ENCODE measurements at places on chromosomes 2 and 18. TPM values are rescaled to one million over a fixed set of nuclear protein-coding genes. Genes with fewer than 3 reads are reported as not detected.

The DPP4 gene
- total RNA-seq = 214 TPM

The GPR17 gene
- total RNA-seq = not detected

The SAG gene
- total RNA-seq = not detected

The TMEM200C gene
- total RNA-seq = not detected

The C1GALT1C1L gene
- total RNA-seq = 0.78 TPM

The PLA2R1 gene
- 7.7 TPM for total RNA-seq

The NLRC4 gene
- not detected for total RNA-seq

The NPHP1 gene
- 5.5 TPM for total RNA-seq

The COL4A4 gene
- total RNA-seq = under 0.01 TPM

The CCL20 gene
- 1.2 TPM for total RNA-seq

The TUBB8B gene
- total RNA-seq = not detected

The SFTPB gene
- total RNA-seq = not detected

The POU3F3 gene
- 18.2 TPM for total RNA-seq

The KIF1A gene
- total RNA-seq = not detected

The OXER1 gene
- total RNA-seq = not detected

The RAB31 gene
- 37.9 TPM for total RNA-seq

The TMEM163 gene
- total RNA-seq = not detected

The DSC1 gene
- not detected for total RNA-seq

The UGT1A10 gene
- not detected for total RNA-seq

The FRZB gene
- under 0.01 TPM for total RNA-seq

The GALR1 gene
- total RNA-seq = not detected

The NAB1 gene
- total RNA-seq = 32.1 TPM

The ICA1L gene
- 4.0 TPM for total RNA-seq

The ITGB6 gene
- under 0.01 TPM for total RNA-seq

The DNAJC5G gene
- not detected for total RNA-seq

The TSPYL6 gene
- total RNA-seq = not detected

The COPS9 gene
- 75.3 TPM for total RNA-seq

The TEX44 gene
- total RNA-seq = not detected

The FANCL gene
- total RNA-seq = 10.3 TPM

The REG1A gene
- total RNA-seq = not detected

The MAPRE3 gene
- 4.3 TPM for total RNA-seq

The C18orf54 gene
- total RNA-seq = 5.3 TPM

The UGT1A7 gene
- not detected for total RNA-seq

The LYPD1 gene
- total RNA-seq = not detected

The TOGARAM2 gene
- 0.37 TPM for total RNA-seq

The AMER3 gene
- not detected for total RNA-seq

The SEMA4F gene
- 3.3 TPM for total RNA-seq

The SERPINB10 gene
- 0.20 TPM for total RNA-seq

The CSRNP3 gene
- 0.73 TPM for total RNA-seq

The PDE1A gene
- total RNA-seq = 0.39 TPM

The MOGAT1 gene
- not detected for total RNA-seq

The GNLY gene
- not detected for total RNA-seq

The SIX2 gene
- 11.4 TPM for total RNA-seq

The HNRNPLL gene
- 28.3 TPM for total RNA-seq

The ARMC9 gene
- 25.4 TPM for total RNA-seq

The LNPK gene
- total RNA-seq = 30.3 TPM

The MAP3K19 gene
- total RNA-seq = not detected

The NBAS gene
- 80.9 TPM for total RNA-seq

The SULT1C4 gene
- not detected for total RNA-seq

The DTNA gene
- total RNA-seq = 31.6 TPM

The SLC4A5 gene
- total RNA-seq = under 0.01 TPM

The PJVK gene
- total RNA-seq = 0.73 TPM

The C2orf15 gene
- total RNA-seq = not detected
